ENCODE measurements at places on chromosomes 2 and 18. TPM values are rescaled to one million over a fixed set of nuclear protein-coding genes. Genes with fewer than 3 reads are reported as not detected.

- DNase-seq, result no peak
Observed at GRCh38 chr2:46378616-46379015, 81.4 kb downstream of the EPAS1 start.

GRCh38 chr18:66077066-66077465, 326.3 kb downstream of the CDH7 start:
- no peak for DNase-seq

DHRS9 gene
- total RNA-seq, result not detected

IL18RAP gene
- 0.07 TPM for total RNA-seq

- no peak for DNase-seq
Observed at GRCh38 chr2:218387369-218388194, 5.5 kb downstream of the SLC11A1 start.

GRCh38 chr2:144468823-144469595, 50.9 kb downstream of the ZEB2 start:
- DNase-seq, result no peak

Measured in kidney epithelial cell (primary cell).